SK-N-SH (cell line): ENCODE measurements at places on chromosomes 1 and 21.

DNA sequence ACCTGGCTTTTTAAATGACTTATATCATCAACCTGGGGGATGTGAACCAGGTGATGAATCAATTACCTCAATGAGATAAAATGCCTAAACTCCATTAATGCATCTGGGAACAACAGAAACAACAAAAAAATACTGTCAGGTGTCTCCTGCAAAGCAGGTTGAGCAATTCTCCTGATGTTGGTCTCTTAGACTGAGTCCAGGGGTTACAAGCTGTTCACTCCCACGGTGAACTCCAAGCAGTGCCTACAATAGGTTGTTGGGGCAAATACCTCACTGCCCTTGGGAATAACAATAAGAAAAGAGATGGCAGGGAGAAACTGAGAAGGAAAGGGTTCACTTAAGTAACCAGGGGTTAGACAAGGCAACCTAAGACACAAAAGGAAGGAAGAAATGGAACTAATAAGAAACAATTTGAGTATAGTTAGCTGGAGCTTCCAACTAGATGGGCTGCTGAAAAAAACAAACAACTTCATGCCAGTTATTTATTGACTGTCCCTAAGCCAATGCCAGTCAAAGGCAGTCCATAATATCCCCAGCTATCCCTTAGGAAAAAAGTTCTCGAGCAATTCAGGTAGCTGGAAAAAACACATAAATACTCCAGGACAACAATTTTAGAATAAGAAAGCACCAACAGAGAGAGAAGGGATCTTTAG is 97.6 kb upstream of the MAGI3 start:
- no peak overlapping the region for H3K27ac ChIP-seq
- H3K4me1 ChIP-seq, result no peaks in the 10 kb centered on the region
- no peaks in the 10 kb centered on the region for H3K27me3 ChIP-seq
- no peak overlapping the region for H3K4me3 ChIP-seq

DNA sequence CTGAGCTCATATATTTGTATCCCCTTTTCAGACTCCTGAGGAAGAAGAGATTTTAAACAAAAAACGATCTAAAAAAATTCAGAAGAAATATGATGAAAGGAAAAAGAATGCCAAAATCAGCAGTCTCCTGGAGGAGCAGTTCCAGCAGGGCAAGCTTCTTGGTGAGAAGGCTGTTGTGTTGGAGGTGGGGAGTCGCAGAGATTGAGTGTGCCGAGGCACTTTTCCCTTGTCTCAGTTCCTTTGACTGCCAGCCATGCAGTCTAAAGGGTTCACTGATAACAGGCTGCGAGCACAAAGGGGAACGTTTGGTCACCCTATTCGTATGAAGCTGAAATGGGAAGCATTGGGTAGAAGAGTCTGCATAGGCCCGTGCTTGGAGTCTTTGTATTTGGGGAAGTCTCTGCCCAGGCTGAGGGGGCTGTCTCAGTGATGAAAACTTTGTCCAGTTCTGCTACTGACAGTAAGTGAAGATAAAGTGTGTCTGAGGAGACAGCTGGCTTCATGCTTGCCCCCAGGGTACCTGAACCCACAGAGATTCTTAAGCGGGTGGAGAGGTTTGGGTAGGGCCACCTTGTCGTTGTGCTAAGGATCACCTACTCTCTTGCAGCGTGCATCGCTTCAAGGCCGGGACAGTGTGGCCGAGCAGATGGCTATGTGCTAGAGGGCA is 2.8 kb downstream of the RPS8 start:
- H3K27ac ChIP-seq, result 0 out of 2 replicates have a peak overlapping the region, but pooled peaks have one; percentile 12
- H3K36me3 ChIP-seq, result peaks cover 58% of the 10 kb centered on the region
- H3K27me3 ChIP-seq, result no peaks in the 10 kb centered on the region
- peak overlapping the region; percentile 54; the same call in 1 of the 2 replicates for H3K4me3 ChIP-seq
- no peak for DNase-seq

- no peak for DNase-seq
- H3K36me3 ChIP-seq, result no peaks in the 10 kb centered on the region
- peak overlapping the region; percentile 25 for H3K27ac ChIP-seq
- H3K4me3 ChIP-seq, result peak overlapping the region; percentile 16; the same call in 1 of the 2 replicates
These were observed 53.4 kb upstream of the RGS18 start for GRCh38 chr1:192104852-192105251.

- H3K36me3 ChIP-seq, result no peaks in the 10 kb centered on the region
- no peaks in the 10 kb centered on the region for H3K27me3 ChIP-seq
- no peak overlapping the region for H3K27ac ChIP-seq
These were observed 9.4 kb upstream of the AKR1A1 start for GRCh38 chr1:45541193-45541592.

DNA sequence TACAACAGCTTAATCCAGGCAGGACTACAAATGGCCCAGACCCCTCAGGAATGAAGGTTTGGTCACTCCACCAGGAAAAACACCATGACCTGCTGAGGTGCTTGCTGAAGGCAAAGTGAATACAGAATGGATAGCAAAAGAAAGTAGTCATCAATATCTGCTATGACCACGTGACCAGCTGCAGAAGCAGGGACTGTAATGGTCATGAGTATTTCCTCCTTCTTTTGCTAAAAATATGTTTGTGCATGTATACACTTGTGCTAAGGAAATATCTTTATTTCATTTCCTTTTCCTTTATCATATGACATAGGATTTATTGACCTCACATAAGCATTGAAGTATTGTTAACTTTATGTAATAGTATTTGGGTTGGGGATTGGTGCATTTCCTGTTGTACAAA is 26.4 kb upstream of the GOLT1A start:
- H3K4me3 ChIP-seq, result no peak overlapping the region
- no peaks in the 10 kb centered on the region for H3K4me1 ChIP-seq
- no peak overlapping the region for H3K27ac ChIP-seq
- H3K27me3 ChIP-seq, result no peaks in the 10 kb centered on the region

GRCh38 chr1:193919827-193920226 is 733.4 kb upstream of the B3GALT2 start:
- H3K36me3 ChIP-seq, result no peaks in the 10 kb centered on the region
